ENCODE measurements at places on chromosomes 2 and 18.

DNA sequence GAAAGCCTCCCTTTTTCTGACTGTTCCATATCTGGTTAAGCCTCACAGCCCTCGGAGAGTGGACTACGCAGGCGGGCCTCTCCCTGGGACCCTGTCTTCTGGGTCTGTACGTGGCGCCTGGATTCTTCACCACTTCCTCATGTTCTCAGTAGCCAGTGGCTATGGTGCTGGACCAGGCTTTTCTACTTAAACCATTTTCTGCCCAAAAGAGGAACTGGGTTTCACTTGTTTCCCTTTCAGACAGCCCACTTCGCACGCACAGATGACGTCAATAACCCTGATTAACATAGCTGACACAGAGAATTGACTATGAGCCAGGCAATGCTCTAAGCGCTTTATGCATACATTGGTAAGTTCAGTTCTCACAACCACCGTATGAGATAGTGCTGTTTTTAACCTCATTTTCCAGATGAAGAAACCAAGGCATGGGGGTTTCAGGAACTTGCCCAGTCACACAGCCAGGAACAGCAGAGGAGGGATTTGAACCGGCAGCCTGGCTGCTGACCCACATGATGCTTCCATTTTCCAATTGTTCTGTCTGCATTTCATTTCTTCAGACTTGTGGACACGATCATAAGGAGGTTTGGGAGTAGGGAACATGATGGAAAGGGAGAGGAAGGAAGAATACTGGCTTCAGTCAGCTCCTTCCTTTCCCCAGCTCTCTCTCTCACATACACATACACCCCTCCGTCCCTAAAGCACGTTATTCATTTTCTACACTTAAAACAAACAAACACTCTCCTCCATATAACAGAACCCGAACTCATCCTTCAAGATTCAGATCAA, 41.7 kb downstream of the MYOM1 start:
- DNase-seq, result no peak

GRCh38 chr2:181578829-181579228, 78.1 kb downstream of the CERKL start:
- DNase-seq, result no peak

DNA sequence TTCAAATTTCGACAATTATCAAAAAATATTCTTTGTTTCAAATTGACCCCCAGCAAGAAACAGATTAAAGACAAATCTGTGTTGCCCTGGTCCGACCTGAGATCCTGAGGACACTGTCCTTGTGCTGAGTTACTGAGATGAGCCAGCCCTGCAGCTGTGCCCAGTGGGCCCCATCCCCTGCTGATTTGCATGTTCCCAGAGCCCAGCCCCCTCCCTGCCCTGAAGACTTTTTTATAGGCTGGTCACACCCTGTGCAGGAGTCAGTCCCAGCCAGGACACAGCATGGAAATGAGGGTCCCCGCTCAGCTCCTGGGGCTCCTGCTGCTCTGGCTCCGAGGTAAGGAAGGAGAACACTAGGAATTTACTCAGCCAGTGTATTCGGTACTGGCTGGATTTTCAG, 31.4 kb upstream of the ZNG1B start:
- no peak for DNase-seq

- no peak for DNase-seq
These were observed 48.1 kb downstream of the EMILIN2 start for GRCh38 chr18:2894841-2895370.

- no peak for DNase-seq
These were observed 1985.1 kb upstream of the CELF4 start for GRCh38 chr18:39550701-39551100.

DNA sequence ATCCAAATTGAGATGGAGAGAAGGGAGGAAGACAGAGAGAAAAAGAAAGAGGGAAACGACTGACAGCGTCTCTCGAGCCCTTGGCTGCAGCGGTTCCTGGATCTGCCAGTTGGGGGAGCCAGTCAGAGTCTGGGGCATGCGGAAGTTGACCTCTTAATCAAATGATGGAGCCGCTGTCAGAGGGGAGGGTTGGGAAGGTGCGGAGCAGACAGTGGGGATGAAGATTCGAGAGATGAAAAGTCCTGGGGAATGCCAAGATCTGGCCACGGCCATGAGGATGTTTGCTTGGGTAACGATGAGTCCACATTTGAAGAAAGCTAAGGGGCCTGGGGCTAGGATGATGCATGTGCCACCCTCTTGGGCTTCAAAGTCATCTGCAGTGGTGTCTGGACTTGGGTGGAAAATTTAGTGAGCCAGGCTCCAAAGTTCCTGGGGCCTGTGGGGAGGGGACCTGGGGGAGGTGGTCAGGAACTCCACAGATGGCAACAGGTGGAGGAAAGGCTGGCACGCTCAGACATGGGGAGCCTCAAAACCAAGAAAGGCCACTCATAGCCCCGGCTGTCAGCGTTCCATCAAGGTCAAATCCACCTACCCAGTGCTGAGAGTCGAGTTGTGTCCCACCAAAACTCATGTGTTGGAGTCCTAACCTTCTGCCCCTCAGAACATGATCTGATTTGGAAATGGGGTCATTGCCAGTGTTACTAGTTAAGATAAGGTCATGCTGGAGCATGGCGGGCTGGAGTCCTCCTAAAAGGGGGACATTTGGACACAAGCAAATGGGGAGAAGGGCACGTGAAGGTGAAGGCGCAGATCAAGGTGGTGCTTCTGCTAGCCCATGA, 200.1 kb downstream of the NDUFA10 start:
- DNase-seq, result no peak

- DNase-seq, result no peak
These were observed 147.4 kb downstream of the LNPK start for GRCh38 chr2:175854665-175855064.

GRCh38 chr18:3452750-3453539, 3.0 kb downstream of the TGIF1 start:
- no peak for DNase-seq

- DNase-seq, result no peak
These were observed 106.0 kb downstream of the PLEKHM3 start for GRCh38 chr2:207919164-207919919.

- DNase-seq, result no peak
These were observed 42.8 kb upstream of the ASB18 start for GRCh38 chr2:236306825-236307540.

- DNase-seq, result no peak
These were observed 123.6 kb upstream of the CYP26B1 start for GRCh38 chr2:72271276-72271614.

DNA sequence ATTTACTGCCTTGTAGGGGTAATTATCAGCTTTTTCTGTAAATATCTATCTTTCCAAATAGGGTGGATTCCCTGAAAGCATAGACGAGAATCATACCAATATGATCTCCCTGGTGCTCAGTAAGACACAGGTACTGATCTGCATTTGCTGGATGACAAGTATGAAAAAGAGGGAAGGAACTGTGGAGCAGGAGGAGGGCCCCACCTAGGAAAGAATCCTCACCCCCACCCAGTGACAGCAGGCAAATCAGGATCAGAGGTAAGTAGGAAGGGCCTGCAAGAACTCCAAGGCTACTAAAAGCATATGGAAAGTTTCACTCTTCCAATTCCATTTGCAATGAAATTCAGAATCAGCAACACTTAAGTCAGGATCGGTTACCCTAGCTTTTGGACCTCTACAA, 42.3 kb downstream of the METTL8 start:
- DNase-seq, result no peak

GRCh38 chr2:160289126-160289525, 89.1 kb upstream of the ITGB6 start:
- no peak for DNase-seq

- no peak for DNase-seq
These were observed 168.3 kb upstream of the VRK2 start for GRCh38 chr2:57878171-57878865.

- DNase-seq, result no peak
These were observed 133.1 kb downstream of the SH3RF3 start for GRCh38 chr2:109261906-109262631.

DNA sequence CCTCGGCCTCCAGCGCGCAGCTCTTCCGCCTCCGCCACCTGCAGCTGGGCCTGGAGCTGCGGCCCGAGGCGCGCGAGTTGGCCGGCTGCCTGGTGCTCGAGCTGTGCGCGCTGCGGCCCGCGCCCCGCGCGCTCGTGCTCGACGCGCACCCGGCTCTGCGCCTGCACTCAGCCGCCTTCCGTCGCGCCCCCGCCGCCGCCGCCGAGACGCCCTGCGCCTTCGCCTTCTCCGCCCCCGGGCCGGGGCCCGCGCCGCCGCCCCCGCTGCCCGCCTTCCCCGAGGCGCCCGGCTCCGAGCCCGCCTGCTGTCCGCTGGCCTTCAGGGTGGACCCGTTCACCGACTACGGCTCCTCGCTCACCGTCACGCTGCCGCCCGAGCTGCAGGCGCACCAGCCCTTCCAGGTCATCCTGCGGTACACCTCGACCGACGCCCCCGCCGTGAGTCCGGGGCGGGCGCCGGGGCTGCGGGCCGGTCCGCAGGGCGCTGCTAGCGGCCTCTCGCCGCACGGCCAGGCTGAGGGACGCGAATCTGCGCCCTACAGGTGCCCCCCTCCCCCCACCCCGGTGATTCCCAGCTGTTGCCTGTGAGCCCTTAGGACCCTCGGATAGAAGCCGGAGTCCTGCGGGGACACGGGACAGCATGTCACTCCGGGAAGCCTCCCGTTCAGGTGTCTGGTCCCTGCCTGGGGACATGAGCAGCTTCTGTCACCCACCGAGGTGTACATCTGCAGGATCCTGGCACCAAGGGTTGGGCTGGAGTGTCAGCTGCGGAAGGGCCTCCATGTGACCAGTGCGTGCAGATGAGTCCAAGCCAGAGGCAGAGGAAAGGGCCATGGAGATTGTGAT, 616 bp downstream of the RNPEPL1 start:
- no peak for DNase-seq

DNA sequence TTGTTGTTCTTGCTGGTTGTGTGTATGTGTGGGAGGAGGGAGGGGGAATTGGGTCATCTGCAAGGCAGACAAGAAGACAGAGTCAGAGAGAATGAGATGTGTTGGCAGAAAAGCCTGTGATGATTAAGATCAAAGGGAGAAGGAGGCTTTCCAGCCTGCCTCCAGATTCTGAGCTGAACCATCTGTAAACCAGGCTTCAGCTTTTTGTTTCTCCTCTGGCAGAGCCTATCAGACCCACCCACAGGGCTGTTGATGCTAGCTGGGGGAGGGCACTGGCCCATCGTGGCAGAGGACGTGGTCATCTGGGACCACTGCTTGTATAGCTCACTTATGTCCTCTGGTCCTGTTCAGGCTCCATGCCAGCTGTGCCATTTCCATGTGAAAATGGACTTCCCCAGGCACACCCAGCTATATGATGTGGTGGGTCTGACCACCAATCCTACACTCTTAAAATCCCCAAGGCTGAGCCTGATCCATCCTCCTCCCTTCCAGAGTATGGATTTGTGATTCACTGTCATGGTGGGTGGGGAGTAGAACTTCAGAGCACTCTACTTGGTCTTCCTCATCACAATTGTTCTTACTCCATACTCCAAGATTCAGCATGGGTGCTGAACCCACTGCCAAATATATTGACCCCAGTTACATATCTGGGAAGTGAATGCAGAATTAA, 27.8 kb upstream of the COL6A3 start:
- no peak for DNase-seq

DNA sequence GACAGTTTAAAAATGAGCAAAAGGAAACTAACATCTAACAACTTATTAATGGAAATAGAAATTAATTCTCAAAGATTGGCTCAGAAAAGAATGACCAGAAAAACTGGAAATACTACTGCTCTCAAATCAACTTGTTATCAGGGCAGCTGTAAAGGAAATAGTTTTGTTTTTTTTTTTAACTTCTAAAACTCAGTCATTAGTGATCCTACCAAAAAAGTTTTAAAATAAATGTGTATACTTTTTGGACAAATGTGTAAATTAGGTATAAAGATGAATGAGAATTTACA, 52.1 kb upstream of the PEX13 start:
- DNase-seq, result no peak

DNA sequence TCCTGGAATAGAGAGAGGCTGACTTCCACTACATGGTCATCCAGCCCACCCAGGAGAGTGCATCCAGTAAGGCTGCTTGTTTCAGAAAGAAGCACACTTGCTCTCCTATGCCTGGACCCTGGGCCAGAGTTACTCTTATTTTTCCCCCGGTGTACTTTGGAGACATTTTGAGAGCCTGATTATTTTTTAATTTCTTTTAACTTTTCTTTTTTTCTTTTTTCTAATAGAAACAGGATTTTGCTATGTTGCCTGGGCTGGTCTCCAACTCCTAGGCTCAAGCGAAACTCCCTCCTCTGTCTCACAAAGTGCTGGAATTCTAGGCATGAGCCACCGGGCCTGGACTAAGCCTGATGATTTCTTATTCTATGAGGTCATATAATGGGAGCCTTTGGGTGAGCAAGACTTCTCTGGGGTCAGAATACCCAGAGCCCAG, 62.2 kb downstream of the RPL37A start:
- DNase-seq, result no peak

- no peak for DNase-seq
These were observed 1.9 kb downstream of the MCFD2 start for GRCh38 chr2:46913471-46914381.

- DNase-seq, result no peak
These were observed 5.4 kb downstream of the CRYGD start for GRCh38 chr2:208118918-208119317.

DNA sequence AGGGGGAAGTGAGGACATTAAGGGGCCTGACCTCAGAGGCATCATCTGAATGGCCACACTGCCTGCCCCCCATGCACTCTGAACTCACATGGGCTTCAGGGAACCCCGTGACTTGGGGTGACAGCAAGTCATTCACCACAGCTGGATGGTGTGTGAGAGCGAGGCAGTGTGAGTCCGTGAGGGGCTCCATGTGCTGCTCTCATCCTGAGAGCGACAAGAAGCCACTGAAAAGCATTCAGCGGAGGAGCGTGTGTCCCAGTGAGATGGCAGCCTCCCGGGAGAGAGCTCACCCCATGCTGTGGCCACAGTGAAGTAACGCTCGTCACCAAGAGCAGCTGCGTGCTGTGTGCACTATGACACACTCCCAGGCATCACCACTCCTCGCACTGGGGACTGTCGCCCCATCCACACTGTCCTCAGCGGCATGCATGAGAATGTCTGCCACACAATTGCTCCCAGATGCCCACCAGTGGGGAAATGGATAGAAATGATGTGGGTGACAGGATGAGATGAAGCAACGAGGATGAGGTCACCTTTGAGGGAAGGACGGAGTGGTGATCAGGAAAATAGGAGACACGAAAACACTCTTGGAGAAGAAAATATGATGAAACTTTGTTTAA, 213.0 kb upstream of the RAB6C start:
- DNase-seq, result no peak

- no peak for DNase-seq
These were observed 69.9 kb upstream of the KLF7 start for GRCh38 chr2:207235621-207236020.

- no peak for DNase-seq
These were observed 50.4 kb upstream of the NFATC1 start for GRCh38 chr18:79345366-79345765.

DNA sequence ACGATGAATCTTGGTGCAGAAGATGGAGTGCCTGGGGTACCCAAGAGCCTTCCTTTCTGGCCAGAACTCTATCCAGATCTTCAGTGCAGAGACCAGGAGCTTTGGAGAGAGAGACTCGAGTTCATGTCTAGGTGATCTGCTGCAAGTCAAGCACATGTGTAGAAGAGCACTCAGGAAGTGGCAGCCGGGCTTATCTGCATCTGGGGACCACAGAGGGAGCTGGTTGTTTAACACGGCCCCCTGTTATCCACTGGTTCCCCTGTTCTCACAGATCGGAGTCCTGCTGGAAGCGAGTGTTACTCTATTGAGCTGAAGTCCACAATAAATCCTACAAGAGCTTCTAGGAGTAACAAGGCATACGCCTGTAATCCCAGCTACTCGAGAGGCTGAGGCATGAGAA, 128.3 kb downstream of the ACOXL start:
- no peak for DNase-seq

- DNase-seq, result no peak
These were observed 4.8 kb upstream of the SCYGR5 start for GRCh38 chr2:227661827-227662226.

Measured in stimulated activated CD8-positive, alpha-beta memory T cell treated with anti-CD3 and anti-CD28 coated beads, Interleukin-4, amount 100 ng/mL, for 4 hours (primary cell).